ENCODE measurements at places on chromosomes 12 and 14. TPM values are rescaled to one million over a fixed set of nuclear protein-coding genes. Genes with fewer than 3 reads are reported as not detected.

GRCh38 chr14:31170411-31170810, 37.2 kb downstream of the HECTD1 start:
- no peak for DNase-seq

WNT1 gene
- not detected for total RNA-seq

CCDC88C gene
- total RNA-seq, result 77.3 TPM

GALNT8 gene
- 1.1 TPM for total RNA-seq
